ENCODE measurements at places on chromosomes 3 and 15. TPM values are rescaled to one million over a fixed set of nuclear protein-coding genes. Genes with fewer than 3 reads are reported as not detected.

DNA sequence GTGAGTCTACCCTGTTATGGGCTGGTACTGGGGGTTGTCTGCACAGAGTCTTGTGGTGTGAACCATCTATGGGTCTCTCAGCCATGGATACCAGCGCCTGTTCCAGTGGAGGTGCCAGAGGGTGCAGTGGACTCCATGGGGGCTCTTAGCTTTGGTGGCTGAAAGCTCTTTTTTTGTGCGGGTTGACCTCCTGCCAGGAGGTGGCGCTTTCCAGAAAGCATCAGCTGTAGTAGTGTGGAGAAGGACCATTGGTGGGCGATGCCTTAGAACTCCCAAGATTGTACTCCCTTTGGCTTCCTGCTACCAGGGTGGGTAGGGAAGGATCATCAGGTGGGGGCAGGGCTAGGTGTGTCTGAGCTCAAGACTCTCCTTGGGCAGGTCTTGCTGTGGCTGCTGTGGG, 602.6 kb downstream of the RSL24D1 start:
- no peaks in the 10 kb centered on the region for H3K4me1 ChIP-seq
- no peaks in the 10 kb centered on the region for H3K27me3 ChIP-seq
- H3K36me3 ChIP-seq: no peaks in the 10 kb centered on the region
- no peak for DNase-seq
- no peak overlapping the region for H3K27ac ChIP-seq

GRCh38 chr3:192409201-192409837, 318.0 kb downstream of the FGF12 start:
- no peak overlapping the region for H3K27ac ChIP-seq
- no peaks in the 10 kb centered on the region for H3K4me1 ChIP-seq
- H3K36me3 ChIP-seq: no peaks in the 10 kb centered on the region
- peak overlapping the region; percentile 50 for H3K4me3 ChIP-seq
- peaks cover 62% of the 10 kb centered on the region for H3K27me3 ChIP-seq

DNA sequence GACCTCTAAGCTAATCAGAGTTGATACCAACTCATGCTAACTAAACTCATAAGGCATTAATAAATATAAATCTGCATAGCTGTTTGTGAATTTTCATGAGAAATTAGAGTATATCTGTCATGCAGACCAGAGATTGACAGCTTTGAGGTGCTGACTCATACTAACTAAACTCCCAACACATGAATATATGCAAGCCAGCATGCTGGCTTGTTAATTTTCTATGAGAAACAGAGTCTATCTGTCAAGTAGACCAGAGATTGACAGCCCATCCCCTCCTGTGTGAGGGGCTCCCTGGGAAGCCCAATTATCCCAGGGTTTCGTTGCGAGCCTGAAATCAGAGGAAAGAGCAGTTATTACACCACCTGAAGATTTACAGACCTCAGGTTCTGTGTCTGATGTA, 69.3 kb downstream of the CD47 start:
- no peaks in the 10 kb centered on the region for H3K27me3 ChIP-seq
- no peak overlapping the region for H3K4me3 ChIP-seq
- DNase-seq: no peak
- no peaks in the 10 kb centered on the region for H3K36me3 ChIP-seq
- H3K4me1 ChIP-seq: peaks cover 13% of the 10 kb centered on the region

WDR53 gene
- 11.7 TPM for total RNA-seq

DNA sequence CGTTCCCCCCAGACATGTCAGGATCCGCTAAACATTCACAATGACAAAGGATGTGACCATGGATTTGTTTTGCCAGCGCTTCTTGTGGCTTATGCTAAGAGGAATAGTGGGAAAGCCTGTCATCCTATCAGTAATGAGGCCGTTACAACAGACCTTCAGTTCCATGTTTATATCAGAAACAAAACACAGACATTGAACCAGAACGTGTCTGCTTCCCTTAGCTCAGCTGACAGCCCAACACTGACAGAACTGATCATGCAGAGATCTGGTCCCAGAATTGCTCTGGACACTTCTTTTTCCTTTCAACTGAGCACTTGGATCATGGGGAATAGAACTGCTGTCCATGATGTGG, 58.3 kb upstream of the MYZAP start:
- no peaks in the 10 kb centered on the region for H3K27me3 ChIP-seq
- no peaks in the 10 kb centered on the region for H3K36me3 ChIP-seq
- no peak overlapping the region for H3K4me3 ChIP-seq
- H3K4me1 ChIP-seq: no peaks in the 10 kb centered on the region

DNA sequence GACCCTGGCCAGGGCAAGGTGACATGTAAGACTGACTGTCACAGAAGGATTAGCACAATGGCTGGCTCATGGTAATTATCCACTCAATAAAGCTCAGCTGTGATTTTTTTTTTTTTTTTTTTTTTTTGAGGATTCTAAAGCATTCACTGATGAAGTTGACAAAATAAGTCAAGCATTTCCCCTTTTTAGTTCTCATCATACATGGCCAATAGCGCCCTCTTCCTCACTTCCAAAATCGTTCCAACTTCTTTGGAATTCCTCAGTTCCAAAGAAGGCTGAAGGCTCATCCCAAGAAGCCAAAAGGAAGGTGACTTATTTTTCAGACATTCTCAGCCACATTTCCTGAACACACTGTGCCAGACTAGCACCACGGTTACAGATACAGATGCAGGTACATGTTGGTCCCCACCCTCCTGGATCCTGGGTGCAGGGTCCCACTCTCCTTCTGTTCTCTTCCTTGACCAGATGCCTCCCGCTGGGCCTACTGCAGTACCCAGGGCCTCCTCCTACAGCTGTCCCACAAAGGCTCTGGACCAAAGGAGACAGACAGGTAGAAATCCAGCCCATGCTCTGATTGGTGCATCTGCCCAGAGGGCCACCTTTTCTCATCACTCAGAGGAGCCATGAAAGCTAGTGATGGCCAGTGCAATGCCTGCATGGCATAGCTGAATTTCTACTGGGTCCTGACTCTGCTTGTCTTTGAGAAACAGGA, 202.6 kb downstream of the UACA start:
- no peaks in the 10 kb centered on the region for H3K36me3 ChIP-seq
- no peak overlapping the region for H3K27ac ChIP-seq
- H3K4me1 ChIP-seq: no peaks in the 10 kb centered on the region
- no peaks in the 10 kb centered on the region for H3K27me3 ChIP-seq
- H3K4me3 ChIP-seq: no peak overlapping the region

- 0 out of 2 replicates have a peak, but pooled peaks cover 4% of the 10 kb centered on the region for H3K4me1 ChIP-seq
- H3K4me3 ChIP-seq: no peak overlapping the region
- DNase-seq: no peak
- peaks cover 23% of the 10 kb centered on the region for H3K27me3 ChIP-seq
These were observed 30.2 kb upstream of the OR5K4 start for GRCh38 chr3:98323425-98323824.

GRCh38 chr3:127011270-127011992, 28.5 kb downstream of the PLXNA1 start:
- H3K27me3 ChIP-seq: no peaks in the 10 kb centered on the region

- no peak overlapping the region for H3K4me3 ChIP-seq
- H3K4me1 ChIP-seq: peaks cover 18% of the 10 kb centered on the region
- no peak overlapping the region for H3K27ac ChIP-seq
- H3K27me3 ChIP-seq: no peaks in the 10 kb centered on the region
These were observed 124.3 kb downstream of the CTNNB1 start for GRCh38 chr3:41323467-41324155.

UCN2 gene
- 0.81 TPM for total RNA-seq

DNA sequence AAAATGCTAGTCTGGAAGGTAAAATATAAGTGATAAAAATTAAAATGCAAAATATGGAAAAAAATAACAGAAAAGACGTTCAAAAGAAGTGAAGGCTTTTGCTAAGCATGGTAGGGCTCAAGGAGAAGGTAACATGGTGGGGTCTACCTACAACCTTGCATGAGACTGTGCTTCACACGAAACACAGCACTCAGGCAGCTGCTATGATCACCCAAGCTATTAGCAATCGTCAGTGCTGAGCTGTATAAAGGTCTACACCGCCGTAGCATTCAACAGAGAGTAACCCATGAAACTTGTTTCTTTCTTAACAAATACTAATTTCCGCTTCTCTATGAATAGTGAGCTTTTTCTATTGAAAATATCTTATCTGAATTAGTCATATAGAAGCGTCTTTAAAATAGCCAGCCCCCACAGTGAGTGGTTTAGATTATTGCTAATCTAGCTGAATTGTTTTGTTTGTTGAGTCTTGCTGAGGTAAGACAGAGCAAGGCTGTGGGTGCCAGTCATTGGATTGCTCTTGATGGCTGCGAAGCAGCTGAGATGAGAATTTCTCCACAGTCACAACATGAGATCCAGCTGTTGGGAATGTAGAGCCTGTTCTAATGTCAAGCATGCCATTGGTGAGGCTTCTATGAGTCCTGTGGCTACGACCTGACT, 230.0 kb downstream of the KLF13 start:
- H3K4me3 ChIP-seq: no peak overlapping the region
- no peaks in the 10 kb centered on the region for H3K36me3 ChIP-seq
- H3K4me1 ChIP-seq: peaks cover 4% of the 10 kb centered on the region
- no peak overlapping the region for H3K27ac ChIP-seq
- no peak for DNase-seq

- H3K27me3 ChIP-seq: no peaks in the 10 kb centered on the region
- peak overlapping the region; percentile 99 for H3K27ac ChIP-seq
- peak; percentile 69 for DNase-seq
- H3K4me3 ChIP-seq: peak overlapping the region; percentile 50
These were observed 15.3 kb upstream of the ABHD17C start for GRCh38 chr15:80679804-80680175.

- peaks cover 5% of the 10 kb centered on the region for H3K36me3 ChIP-seq
- peak; percentile 44 for DNase-seq
- H3K27ac ChIP-seq: peak overlapping the region; percentile 94
These were observed 18.6 kb downstream of the CMTM8 start for GRCh38 chr3:32257042-32257441.

DNA sequence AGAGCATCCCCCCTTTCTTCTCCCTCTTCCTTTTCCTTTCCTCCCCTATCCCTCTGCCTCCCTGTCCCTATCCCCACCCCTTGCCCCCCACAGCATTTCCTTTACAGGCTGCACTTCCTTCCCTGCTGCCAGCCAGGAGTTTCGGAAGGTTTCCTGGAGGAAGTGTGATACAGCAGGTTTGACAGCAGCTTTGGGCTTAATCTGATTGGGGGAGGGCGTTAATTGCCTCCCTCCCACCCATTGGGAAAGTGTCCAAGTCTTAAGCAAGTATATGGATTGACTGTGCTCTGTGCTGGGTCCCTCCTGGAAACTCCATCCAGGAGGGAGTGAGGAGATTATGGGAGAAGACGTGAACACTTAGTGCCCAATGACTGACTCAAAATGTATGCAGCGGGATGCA, 1.8 kb downstream of the SCAMP5 start:
- H3K27me3 ChIP-seq: no peaks in the 10 kb centered on the region
- no peak overlapping the region for H3K4me3 ChIP-seq
- DNase-seq: no peak
- peaks cover 4% of the 10 kb centered on the region for H3K4me1 ChIP-seq

Data from PC-3 (cell line).